ENCODE measurements at places on chromosomes 1 and 21.

GRCh38 chr1:237740846-237741245 is 149.9 kb downstream of the ZP4 start:
- DNase-seq = no peak

- no peak for DNase-seq
Measured at GRCh38 chr1:97006044-97006661, 284.6 kb downstream of the PTBP2 start.

DNA sequence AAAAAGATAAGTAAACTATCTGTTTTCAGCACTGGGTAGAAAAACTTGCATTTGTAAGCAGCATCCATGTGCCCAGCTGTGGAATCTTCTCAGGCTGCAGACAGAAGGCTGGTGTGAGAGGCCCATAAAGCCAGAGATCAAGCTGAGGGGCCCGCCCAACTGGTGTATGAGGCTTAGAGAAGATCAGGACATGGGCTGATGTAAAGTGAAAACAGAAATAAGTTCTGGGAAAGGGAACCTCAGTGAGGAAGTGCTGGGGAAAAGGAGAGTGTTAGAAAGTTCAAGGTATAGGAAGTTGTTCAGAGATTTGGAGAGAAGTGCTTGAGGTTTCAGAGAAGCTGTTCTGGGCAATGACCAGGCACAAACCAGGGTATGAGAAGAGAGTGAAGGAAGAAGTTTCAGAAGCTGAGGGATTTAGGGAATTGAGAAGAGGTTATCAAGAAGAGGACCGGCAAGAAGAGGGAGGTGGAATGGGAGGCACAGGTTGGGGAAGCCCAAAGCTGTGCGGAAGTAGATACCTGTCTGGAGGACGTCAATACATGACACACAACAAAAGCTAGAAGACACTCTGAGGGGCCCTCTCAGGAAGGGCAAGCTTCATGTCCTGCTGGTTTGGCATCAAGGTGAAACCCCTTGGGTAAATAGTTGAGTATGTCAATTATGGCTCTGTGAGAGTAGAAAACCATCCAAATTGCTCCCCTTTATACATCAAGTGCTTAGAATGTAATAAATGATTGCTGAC is 2.7 kb upstream of the CD5L start:
- DNase-seq = no peak

DNA sequence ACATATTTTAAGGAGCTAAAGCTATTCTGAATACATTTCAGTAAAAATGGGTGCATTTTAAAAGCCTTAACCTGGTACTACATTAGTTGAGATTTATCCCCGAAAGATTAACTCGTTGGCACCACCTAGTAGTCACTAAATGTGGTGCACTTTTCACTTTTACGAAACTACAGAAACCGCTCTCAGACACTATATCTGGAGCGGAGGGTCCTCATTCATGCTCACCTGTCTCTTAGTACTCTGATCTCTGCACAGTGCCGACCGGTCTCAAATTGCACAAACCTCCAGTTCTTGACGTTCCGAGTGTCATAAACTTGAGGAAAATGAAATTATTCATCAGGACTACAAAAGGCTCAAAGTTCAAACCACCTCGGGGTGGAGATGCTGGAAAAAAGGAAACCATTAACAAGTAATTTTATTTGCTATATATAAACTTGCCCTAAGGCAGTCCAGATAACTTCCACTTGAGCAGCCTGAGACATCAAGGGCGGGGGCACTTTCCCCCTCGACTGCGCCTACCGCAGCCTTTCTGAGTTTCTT is 722 bp downstream of the LZIC start:
- peak; percentile 68 for DNase-seq

DNA sequence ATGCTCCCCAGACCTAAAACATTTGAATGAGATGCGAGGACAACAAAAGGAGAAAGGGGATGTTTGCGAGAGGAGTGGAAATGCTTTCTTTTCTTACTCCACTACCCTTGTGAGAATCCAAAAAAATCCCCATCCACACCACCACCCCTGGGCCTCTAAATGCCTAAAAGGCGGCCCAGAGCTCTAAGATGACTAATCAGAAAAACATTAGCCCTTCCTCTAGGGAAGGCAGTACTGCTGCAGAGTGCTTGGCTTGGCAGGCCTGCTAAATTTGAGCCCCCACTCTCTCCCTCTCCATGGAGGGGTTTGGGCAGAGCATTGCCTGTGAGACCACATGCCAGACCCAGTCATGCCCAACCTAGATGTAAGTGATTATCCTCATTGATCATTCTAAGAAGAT is 347.9 kb downstream of the USH2A start:
- no peak for DNase-seq

- DNase-seq = no peak
Measured at GRCh38 chr1:236161230-236161629, 18.9 kb downstream of the GPR137B start.

- no peak for DNase-seq
Measured at GRCh38 chr1:156943756-156944155, 23.3 kb downstream of the LRRC71 start.

GRCh38 chr1:43691871-43692815 is 15.2 kb upstream of the ST3GAL3 start:
- no peak for DNase-seq

- DNase-seq = no peak
Measured at GRCh38 chr1:40925834-40926410, 53.6 kb upstream of the CTPS1 start.

DNA sequence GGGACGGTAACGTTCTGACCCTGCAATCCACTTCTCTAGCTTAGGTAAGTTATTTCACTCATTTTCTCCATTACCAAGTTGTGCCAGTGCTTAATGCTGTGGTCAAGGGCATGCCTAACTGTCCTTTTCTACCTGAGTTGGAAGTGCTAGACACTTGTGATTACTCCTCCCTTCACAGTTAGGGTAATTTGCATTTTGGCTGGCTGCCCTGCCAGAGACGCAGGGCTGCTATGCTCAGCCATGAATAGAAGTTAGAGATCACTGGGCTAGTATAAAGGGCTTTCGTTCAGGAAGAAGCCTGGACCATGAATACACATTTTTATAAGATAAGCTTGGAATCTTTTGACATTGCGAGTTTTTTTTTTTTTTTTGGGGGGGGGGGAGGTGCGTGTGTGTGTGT is 633.2 kb upstream of the NEGR1 start:
- DNase-seq = no peak

DNA sequence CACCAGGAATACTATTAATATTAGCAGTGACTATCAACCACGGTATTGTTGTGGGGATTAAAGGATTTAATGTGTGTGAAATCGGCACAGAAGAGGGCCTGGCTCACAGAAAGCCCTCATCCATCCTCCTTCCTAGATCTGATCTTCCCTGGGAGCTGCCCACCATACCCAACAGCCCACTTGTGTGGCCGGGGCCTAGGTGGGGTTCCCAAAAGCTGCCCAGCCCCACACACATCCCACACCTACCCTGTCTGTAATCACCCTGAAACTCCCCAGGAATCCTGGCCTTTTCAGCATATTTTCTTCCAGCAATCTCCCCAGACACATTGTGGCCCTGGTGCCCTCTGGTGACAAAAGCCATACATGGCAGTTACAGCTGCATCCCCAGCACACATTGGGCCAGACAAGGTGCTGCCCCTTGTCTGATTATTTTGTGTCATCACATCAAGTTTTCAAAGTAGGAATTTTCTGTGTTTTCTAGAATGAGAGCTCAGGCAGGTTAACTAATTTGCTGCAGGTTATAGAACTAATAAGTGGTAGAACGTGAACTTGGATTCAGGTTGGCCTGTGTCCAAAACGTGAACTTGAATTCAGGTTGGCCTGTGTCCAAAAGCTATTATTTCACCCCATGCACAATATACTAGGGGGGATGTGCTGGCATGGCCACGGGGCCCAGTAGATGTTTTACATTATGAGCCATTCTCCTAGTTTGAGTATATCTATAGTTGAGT is 5.3 kb upstream of the SLC6A9 start:
- peak; percentile 88 for DNase-seq

GRCh38 chr1:223667484-223668182 is 2.1 kb upstream of the CAPN8 start:
- DNase-seq = no peak

DNA sequence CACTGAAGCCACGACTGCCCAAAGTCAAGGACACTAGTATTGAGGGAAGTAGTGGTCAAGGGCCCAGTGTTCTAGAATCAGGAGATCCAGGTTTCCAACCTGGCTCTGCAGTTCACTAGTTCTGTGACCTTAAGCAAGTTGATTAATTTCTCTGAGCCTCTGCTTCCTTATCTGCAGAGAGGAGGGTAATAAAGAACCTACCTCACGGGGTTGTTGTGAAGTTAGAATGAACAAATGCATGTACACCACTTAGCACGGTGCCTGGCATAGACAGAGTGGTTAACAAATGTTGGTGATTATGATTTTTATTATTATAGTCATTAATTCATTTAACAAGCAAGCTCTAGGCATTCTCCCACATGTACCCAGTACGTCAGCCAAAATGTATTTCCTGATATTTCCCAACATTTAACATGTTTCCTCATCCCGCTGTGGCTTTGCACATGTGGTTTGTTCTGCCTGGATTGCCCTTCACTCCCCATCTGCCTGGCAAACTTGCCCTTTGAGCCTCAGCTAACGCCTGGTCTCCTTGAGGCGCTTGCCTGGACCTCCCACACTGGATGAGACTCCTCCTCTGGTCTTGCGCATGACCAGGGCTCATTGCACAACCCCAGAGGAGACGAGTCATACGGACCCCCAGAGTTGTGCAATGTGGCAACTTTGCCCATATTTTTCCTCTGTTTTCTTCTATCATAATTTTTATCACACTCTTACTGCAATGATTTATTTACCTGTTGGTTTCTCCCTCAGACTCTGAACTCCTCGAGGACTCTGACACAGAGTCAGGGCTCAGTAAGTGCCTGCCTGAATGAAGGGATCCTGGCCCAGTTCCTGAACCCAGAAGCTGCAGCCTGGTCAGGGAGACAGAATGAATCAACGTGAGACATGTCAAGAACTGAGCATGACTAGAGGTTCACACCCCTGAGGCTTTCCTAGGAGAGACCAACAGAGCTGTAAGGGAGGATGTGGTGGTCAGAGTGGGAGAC is 20.7 kb upstream of the MFSD2A start:
- DNase-seq = no peak

DNA sequence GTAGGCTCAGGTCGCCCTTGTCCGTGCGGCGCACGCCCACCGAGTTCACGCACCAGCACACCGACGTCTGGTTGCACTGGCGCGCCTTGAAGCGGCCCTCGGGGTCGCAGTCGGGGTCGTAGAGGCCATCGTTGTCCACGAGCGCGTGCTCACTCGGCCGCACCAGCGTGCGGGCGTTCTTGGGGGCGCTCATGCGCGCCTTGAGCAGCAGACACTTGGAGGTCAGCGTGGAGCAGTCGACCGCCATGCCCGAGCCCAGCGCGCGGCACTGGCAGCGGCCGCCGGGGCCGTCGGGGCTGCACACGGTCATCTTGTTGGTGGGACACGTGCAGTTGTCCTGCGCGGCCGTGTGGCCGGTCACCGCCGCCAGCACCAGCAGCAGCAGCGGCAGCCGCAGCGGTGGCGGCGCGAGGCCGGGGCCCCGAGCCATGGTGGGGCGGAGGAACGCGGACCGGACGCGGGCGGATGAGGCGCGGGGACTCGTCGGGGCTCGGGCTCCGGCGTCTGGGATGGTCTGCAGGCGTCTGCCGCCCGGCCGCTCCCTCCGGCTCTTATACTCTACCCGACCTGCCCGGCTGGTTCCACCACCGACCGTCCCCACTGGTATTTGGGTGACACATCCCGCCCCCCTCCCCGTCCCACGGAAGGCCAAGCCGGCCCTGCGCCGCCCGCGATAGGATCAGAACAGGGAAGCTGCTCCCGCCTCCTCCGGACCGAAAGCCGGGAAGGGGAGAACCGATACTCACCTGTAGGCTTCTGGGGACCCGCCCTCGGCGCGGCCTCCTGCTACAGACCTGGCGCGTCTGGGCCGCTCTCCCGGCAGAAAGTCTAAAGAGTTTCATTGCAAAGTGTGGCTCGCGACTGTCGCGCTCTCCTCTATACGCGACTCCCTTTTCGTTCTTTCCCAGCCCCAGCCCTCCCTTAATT is at the start of gene TACSTD2:
TSS of gene TACSTD2 (minus strand) at position 526 of the 927 bp plus-strand sequence. CDS start at position 430, 96 bp downstream.
- DNase-seq = no peak

DNA sequence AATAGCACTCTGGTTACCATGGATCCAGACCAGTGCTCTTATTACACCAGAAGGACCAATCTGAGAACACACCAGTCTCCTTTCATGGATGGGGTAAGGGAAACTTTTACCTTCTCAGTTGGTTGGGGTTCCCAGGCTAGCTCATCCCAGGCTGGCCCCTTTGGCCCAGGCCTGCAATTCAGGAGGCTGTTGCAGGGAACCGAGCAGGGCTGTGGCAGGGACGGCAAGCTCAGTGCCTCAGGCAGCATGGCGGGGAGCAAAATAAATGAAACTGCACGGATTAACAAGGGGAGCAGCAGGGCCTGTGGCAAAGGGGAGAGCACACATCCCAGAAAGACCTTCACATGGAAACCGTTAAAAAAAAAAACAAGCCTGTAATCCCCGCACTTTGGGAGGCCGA is 57.0 kb downstream of the DMRTB1 start:
- no peak for DNase-seq

GRCh38 chr1:185823467-185823866 is 89.3 kb downstream of the HMCN1 start:
- DNase-seq = peak; percentile 5

GRCh38 chr1:158952416-158952815 is 21.1 kb downstream of the PYHIN1 start:
- no peak for DNase-seq

- DNase-seq = no peak
Measured at GRCh38 chr1:242877229-242877628, 352.7 kb upstream of the PLD5 start.
